ENCODE measurements at places on chromosomes 16 and 17. TPM values are rescaled to one million over a fixed set of nuclear protein-coding genes. Genes with fewer than 3 reads are reported as not detected.

DNA sequence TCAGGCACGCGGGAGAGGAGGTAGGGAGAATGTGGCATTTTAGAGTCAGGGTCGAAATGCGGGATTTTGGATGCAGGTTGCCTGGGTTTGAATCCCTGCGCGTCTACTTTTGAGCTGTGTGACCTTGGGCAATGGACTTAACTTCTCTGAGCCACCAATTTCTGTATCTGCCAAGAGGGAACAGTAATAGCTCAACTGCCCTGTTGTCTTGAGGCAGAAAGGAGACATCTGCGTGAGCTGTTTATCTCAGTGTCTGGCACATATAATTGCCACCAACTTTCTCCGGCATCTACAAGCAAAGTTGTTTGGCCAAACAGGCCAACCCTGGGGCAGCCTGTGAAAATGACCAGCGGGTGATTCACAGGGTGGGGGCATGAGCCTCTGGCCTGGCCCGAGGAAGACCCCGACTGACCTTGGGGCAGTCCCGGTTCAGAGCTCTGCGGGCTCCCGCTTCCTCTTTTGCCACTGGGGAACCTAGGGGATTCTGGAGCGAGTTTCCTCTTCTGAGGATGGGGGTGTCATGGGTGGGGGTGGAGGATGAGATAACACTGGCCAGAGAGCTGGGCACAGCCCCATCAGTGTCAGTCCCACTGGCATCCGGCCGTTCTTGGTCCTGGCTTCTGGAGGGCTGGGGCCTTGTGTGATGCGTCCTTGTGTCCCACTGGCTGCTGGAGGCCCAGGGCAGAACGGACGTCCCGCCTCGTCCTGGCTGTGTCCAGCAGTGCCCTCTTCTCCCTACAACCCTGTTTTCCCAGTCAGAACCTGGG lies 1.3 kb downstream of the SNN start:
- H3K4me3 ChIP-seq, result peak overlapping the region; percentile 54
- H3K36me3 ChIP-seq, result no peaks in the 10 kb centered on the region
- no peak overlapping the region for H3K27ac ChIP-seq
- no peaks in the 10 kb centered on the region for H3K27me3 ChIP-seq

DNA sequence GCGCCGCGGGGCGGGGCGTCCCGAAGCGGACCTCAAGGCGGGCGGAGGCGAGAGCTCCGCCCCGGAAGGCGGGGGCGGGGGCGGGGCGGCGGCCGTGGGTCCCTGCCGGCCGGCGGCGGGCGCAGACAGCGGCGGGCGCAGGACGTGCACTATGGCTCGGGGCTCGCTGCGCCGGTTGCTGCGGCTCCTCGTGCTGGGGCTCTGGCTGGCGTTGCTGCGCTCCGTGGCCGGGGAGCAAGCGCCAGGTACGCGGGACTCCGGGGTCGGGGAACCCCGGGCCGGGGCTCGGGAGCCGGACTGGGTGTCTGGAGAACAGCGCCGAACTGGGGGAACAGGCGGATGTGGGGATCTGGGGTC lies at the start of gene TNFRSF12A:
Gene TNFRSF12A, plus strand, starts transcription at position 122 of the 357 bp plus-strand sequence. Its CDS starts 30 bp downstream, at position 152.
- no peaks in the 10 kb centered on the region for H3K36me3 ChIP-seq
- peak; percentile 75 for DNase-seq
- peaks cover 47% of the 10 kb centered on the region for H3K4me1 ChIP-seq

DNA sequence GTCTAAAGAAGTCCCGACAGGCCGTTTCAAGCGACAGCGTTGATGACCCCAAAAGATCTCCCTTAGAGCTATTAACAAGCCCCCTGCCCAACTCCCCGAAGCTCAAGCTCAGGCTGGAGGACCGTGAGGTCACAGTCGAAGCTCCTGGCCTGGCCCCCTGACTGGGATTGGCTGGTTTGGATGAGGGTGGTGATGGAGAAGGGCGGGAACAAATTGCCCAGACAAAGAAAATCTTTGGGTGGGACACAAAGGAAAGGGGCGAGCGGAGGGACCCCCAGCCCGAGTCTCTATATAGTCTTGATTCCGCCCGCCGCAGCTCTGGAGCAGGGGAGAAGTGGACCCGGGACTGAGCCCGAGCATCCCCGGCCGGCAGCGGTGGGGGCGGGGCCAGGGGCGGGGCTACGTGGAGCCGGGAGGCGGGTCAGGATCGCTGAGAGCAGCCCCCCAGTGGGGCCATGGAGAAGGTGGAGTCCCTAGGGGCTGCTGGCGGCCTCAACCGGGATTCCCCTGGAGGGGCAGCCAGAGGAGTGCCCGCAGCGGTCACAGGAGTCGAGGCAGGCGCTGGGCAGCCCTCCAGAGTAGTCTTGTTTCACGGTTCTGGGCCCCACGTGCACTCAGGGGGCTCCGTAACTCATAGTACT lies 982 bp upstream of the NEURL4 start:
- no peaks in the 10 kb centered on the region for H3K27me3 ChIP-seq
- peak; percentile 70 for DNase-seq
- H3K4me1 ChIP-seq, result peaks cover 47% of the 10 kb centered on the region
- no peaks in the 10 kb centered on the region for H3K36me3 ChIP-seq

DNA sequence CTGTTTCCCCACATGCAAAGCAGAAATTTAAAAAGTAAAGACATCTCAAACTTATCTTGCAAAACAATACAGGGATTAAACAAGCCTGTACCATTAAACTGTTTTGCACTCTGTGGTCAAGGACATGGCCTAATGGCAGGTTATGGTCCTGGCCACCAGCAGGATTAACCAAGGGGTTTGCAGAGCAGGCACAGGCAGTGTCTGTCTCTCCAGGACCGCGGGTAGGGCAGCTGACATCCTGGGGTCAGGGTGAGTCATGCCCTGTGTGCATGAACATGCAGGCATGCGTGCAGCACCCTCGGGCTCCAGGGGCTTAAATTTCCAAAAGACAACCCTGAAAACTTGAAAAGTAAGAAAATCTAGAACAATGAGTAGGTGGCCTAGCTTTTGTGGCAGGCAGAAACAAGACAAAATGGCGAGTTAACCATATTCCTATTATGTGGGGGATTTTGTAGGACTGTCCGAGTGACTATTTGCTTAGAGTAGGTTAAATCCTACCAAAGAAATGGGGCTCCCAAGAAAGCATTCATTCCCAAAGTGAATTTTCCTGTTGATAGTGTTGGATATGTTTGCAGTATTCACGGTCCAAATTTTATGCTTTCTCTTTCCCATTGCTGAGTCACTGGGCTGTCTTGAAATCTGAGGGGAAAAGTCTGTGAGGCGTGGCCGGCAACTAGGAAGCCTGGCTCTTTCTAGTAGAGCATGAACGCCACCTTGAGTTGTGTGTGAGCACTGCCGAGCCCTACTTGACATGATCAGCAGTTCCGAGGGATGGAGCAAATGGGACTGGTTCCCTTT lies 158.4 kb upstream of the FAM20A start:
- H3K36me3 ChIP-seq, result no peaks in the 10 kb centered on the region
- no peak overlapping the region for H3K27ac ChIP-seq
- H3K4me1 ChIP-seq, result no peaks in the 10 kb centered on the region
- no peak for DNase-seq
- H3K4me3 ChIP-seq, result no peak overlapping the region
- no peaks in the 10 kb centered on the region for H3K27me3 ChIP-seq

- no peak for DNase-seq
- no peak overlapping the region for H3K4me3 ChIP-seq
- H3K4me1 ChIP-seq, result peaks cover 24% of the 10 kb centered on the region
- H3K27me3 ChIP-seq, result no peaks in the 10 kb centered on the region
- no peak overlapping the region for H3K27ac ChIP-seq
These were observed 2.7 kb upstream of the ZNF594 start for GRCh38 chr17:5194346-5194745.

- no peak for DNase-seq
- no peak overlapping the region for H3K27ac ChIP-seq
- H3K4me1 ChIP-seq, result peaks cover 59% of the 10 kb centered on the region
- H3K4me3 ChIP-seq, result no peak overlapping the region
These were observed 132.6 kb downstream of the ZNF778 start for GRCh38 chr16:89349947-89350633.

GRCh38 chr17:80738020-80738808 lies 193.6 kb downstream of the RPTOR start:
- peaks cover 4% of the 10 kb centered on the region for H3K36me3 ChIP-seq
- DNase-seq, result no peak
- H3K4me3 ChIP-seq, result no peak overlapping the region
- no peaks in the 10 kb centered on the region for H3K27me3 ChIP-seq
- H3K4me1 ChIP-seq, result peaks cover 36% of the 10 kb centered on the region
- no peak overlapping the region for H3K27ac ChIP-seq

GRCh38 chr17:74199306-74200092 lies 4.0 kb upstream of the RPL38 start:
- no peak overlapping the region for H3K4me3 ChIP-seq
- peak; percentile 52 for DNase-seq
- H3K4me1 ChIP-seq, result peaks cover 17% of the 10 kb centered on the region

DNA sequence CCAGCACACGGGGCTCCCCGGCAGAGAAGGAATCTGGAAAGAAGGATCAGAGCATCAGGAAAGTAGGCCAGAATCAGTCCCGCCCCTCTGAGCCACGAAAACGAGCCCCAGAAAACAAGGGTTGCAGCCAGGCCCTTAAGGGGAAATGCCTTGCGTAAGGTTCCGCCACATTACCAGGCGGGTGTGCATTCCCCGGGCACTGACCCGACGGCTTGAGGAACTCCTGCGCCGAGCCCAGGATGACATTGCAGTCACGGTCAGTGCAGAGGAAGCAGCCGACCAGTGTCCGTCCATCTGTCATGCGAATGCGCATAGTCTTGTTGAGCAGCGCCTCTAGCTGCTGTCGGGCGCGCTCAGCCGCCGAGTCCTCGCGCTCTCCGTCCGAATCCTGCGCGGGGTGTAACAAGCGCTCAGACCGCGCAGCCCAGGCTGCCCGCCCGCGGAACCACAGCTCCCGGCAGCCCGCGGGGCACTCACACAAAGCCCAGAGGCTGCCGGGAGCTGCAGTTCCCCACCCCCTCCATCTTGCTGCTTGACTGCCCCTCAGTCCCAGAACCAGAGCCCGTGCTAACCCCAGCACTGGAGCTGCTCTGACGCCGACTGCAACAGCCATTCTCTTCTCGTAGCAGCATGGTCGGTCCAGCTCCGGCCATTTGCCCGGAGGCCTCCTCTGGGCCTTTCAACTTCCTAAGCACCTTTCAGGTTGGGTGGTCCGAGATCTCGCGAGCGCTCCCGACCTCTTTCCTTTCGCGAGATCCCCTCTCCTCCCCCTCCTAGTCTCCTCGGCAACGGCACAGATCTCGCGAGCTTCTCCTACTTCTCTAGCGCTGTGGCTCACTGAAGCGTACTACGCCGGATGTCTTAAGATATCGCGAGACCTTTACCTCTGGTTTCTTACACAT lies at the start of gene NAA38:
Gene NAA38, minus strand, starts transcription at position 749 of the 902 bp plus-strand sequence. Its CDS starts 96 bp downstream, at position 653.
- H3K36me3 ChIP-seq, result no peaks in the 10 kb centered on the region
- H3K27me3 ChIP-seq, result no peaks in the 10 kb centered on the region
- H3K4me3 ChIP-seq, result peak within 1 kb of the TSS; percentile 79
- peaks cover 25% of the 10 kb centered on the region for H3K4me1 ChIP-seq
- DNase-seq, result peak; percentile 89

DNA sequence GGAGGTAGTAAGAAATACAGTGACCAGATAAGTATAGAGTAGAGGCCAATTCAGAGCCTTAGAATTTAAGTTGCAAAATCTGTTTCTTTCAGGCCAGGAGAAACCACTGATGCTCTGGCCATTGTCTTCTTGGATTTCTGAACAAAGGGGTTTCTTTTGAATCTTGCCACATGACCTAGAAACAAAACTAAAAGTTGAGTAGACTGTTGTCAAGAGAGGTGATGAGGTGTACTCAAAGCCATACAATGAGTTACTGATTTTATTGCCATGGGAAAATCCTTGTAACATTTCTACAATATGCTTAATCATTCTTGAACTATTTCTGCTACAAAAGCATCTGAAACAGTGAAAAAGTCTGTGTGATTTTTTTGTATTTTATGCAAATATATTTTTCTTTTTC lies 881.3 kb downstream of the CDH11 start:
- DNase-seq, result no peak
- H3K4me1 ChIP-seq, result no peaks in the 10 kb centered on the region
- H3K27me3 ChIP-seq, result no peaks in the 10 kb centered on the region
- H3K27ac ChIP-seq, result no peak overlapping the region
- no peaks in the 10 kb centered on the region for H3K36me3 ChIP-seq
- no peak overlapping the region for H3K4me3 ChIP-seq

DNA sequence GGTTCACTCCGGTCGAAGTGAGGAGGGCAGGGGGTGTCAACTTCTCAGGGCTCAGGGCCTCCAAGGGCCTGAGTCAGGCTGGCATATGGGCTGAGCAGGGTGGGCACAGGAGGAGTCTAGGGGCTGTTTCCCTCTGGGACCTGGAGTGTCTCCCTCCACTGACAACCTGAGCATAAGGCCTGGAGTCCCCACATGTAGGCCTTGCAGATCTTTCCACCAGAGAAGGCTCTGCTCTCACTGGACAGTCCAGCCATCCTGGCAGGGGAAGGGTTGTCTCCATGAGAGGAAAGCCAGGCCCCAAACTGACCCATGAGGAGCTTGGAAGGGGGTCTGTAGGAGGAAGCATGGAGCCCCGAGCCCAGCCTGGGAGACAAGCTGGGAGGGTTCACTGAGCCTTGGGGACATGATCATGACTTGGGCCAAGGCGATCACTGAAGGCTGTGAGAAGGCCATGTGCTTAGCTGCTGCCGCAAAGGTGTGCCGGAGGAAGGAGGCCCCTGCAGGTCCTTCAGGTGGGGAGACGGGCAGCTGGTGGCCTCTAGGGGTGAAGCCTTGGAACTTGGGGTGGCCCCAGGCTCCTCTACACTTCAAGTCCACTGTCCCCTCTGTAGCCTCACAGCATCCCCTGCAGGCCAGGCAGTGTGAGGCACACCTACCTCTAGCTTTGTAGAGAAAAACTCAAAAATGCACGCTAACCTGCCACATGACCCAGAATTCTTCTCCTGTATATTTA lies 9.9 kb downstream of the CMTM2 start:
- H3K36me3 ChIP-seq, result no peaks in the 10 kb centered on the region
- peaks cover 20% of the 10 kb centered on the region for H3K4me1 ChIP-seq
- H3K27me3 ChIP-seq, result no peaks in the 10 kb centered on the region
- no peak overlapping the region for H3K4me3 ChIP-seq
- peak; percentile 58 for DNase-seq
- no peak overlapping the region for H3K27ac ChIP-seq

DNA sequence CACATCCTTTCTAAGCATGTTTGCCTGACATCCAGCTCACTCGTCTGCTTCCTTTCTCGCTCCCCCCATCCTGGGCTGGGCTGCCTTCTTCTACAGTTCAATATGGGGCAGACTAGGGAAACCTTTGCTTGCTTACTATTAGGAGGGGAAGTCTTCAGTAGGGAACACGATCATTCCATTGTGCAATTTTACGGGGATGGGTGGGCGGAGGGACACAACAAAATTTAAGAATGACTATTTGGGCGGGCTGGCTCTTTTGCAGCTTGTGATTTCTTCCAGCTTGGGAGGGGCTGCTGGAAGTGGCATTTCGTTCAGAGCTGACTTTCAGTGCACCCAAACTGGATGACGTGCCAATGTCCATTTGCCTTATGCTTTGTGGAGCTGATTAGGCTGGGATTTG lies 25.4 kb downstream of the PCTP start:
- H3K36me3 ChIP-seq, result peaks cover 7% of the 10 kb centered on the region
- no peaks in the 10 kb centered on the region for H3K27me3 ChIP-seq

GRCh38 chr17:77429369-77429968 lies 288.7 kb downstream of the SEC14L1 start:
- no peak overlapping the region for H3K27ac ChIP-seq
- no peaks in the 10 kb centered on the region for H3K36me3 ChIP-seq
- DNase-seq, result no peak
- H3K27me3 ChIP-seq, result no peaks in the 10 kb centered on the region
- H3K4me1 ChIP-seq, result peaks cover 96% of the 10 kb centered on the region

Gene YBX2
- 0.07 TPM for total RNA-seq

Gene CHST5
- total RNA-seq, result not detected

Gene FXR2
- 45.7 TPM for total RNA-seq

Gene CD79B
- 18.1 TPM for total RNA-seq

Gene DPEP2
- 6.2 TPM for total RNA-seq

Gene ZNF18
- 7.2 TPM for total RNA-seq

Gene GCGR
- not detected for total RNA-seq

Gene TACO1
- 35.9 TPM for total RNA-seq

Gene PYDC1
- total RNA-seq, result not detected

Gene KRTAP2-1
- not detected for total RNA-seq
